ENCODE measurements at places on chromosomes 7 and 10. TPM values are rescaled to one million over a fixed set of nuclear protein-coding genes. Genes with fewer than 3 reads are reported as not detected.

DNA sequence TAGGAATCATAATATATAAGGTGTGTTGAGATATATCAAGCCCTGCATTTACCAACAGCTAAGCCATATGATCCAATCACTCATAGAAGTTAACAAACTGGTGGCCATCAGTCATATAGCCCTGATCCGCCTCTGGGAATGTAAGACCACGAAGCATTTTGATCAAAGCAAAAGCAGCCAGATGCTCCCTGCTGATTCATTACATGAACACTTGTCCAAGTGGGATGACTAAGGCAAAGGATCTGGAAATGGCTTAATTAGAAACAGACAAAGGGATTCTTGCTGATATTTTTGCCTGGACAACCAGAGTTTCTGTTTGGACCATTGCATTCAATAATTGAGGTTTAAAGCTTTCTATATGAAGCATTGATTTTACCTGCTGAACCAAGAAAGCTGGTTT lies 535.5 kb downstream of the GPAM start:
- no peak for DNase-seq

GRCh38 chr7:149830997-149831740 lies 7.0 kb upstream of the ZNF862 start:
- DNase-seq, result peak; percentile 42

Gene RAPGEF5
- 32.0 TPM for polyA plus RNA-seq

Gene ACSM6
- 0.30 TPM for polyA plus RNA-seq

Gene ITPRID1
- polyA plus RNA-seq, result not detected

DNA sequence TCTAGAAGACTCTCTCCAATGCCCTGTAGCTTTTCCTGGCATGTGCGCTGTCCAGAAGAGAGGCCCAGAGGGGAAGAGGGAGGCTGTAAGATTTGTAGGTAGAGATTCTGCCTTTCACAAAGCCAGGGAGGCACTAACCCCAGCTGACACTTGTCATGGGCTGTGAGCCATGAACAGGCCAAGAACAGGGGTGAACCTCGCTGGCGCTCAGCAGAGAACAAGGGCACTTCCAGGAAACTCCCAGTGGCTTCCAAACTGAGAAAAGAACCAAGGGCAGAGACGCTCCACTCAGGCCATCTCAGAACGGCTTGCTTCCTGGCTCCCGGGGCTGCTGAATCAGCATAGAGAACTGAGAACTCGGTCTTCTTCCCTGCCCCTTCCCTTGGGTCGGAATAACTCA lies 257.8 kb upstream of the ZNF32 start:
- peak; percentile 22 for DNase-seq

Gene LDB1
- polyA plus RNA-seq, result 144 TPM

- DNase-seq, result no peak
These were observed 104.4 kb upstream of the MACROH2A2 start for GRCh38 chr10:69948261-69948660.

DNA sequence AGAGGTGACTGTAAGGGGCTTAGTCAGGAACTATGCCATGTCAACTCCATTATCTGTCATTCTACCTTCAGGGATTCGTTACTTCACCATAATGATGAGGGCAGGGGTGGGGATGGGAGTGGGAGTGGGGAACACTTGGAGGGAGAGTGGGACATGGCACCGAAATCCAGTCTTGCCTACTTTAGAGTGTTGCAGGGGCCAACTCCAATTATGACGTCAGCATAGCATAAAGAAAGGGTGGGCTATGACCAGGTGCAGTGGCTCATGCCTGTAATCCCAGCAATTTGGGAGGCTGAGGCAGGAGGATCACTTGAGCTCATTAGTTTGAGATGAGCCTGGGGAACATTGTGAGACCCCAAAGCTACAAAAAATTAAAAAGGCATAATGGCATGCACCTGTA lies 512.2 kb downstream of the GATA3 start:
- no peak for DNase-seq

DNA sequence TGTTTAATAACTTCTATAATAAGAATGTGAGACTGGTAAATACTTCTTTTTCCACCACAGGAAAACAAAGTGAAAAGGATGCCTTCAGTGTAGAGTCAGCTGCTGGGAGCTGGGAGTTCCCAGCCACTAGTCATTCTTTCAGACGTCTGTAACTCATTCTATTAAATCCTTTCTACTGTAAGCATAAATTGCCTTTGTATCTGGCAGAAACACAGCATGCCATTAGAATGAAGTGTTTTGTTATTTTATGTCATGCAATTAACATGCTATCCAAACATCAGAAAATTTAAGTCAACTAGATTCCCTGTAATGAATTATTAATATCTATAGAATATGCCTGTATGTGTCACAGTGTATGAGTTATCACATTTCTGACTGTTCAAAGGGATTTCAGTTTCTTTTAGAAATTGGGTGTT lies 14.3 kb downstream of the BPGM start:
- DNase-seq, result no peak

GRCh38 chr10:108249940-108250339 lies 1085.4 kb upstream of the SORCS1 start:
- DNase-seq, result no peak

DNA sequence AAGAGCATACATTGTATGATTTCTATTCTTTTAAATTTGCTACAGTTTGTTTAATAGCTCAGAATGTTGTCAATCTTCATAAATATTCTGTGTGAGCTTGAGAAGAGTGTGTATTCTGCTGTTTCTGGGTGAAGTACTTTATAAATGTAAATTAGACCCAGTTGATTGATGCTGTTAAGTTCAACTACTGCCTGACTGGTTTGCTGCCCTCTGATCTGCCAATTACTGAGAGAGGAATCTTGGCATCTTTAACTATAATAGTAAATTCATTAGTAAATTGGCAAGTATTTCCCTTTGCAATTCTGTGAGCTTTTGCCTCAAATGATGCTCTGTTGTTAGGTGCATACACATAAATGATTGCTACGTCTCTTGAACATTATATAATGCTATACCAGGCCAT lies 255.1 kb upstream of the PLXDC2 start:
- no peak for DNase-seq

DNA sequence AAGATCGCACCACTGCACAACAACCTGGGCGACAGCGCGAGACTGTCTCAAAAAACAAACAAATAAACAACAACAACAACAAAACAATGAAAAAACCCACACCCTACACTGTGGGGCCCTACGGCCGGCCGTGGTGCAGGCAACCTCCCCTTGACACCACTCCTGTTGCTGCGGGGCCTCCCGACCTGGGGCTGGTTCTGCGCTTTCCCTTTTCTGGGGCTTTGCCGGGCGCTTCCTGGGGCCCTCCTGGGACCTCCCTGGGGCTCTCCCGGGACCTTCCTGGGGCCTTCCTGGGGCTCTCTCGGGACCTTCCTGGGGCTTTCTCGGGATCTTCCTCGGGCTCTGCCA lies 46.6 kb downstream of the INSIG1 start:
- no peak for DNase-seq

GRCh38 chr10:60163786-60164185 lies 225.9 kb downstream of the ANK3 start:
- DNase-seq, result no peak

DNA sequence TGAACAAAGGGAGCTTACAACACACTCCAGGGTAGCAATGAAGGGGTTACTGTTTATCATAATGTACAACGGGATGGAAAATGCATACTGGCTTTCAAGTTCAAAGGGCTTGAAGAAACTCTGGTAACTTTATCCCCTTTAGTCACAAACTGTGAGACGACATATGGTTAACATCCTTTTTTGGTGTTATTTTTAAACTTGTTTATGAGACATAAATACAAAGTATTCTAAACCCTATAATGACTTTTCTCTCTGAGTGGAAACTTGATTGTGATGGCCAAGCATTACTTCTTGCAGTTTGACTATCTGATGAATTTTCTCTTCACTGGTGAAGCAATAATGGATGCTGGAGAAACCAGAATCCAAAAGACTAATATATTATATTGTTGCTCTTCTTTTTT lies 62.0 kb upstream of the SEMA3A start:
- DNase-seq, result peak; percentile 34

DNA sequence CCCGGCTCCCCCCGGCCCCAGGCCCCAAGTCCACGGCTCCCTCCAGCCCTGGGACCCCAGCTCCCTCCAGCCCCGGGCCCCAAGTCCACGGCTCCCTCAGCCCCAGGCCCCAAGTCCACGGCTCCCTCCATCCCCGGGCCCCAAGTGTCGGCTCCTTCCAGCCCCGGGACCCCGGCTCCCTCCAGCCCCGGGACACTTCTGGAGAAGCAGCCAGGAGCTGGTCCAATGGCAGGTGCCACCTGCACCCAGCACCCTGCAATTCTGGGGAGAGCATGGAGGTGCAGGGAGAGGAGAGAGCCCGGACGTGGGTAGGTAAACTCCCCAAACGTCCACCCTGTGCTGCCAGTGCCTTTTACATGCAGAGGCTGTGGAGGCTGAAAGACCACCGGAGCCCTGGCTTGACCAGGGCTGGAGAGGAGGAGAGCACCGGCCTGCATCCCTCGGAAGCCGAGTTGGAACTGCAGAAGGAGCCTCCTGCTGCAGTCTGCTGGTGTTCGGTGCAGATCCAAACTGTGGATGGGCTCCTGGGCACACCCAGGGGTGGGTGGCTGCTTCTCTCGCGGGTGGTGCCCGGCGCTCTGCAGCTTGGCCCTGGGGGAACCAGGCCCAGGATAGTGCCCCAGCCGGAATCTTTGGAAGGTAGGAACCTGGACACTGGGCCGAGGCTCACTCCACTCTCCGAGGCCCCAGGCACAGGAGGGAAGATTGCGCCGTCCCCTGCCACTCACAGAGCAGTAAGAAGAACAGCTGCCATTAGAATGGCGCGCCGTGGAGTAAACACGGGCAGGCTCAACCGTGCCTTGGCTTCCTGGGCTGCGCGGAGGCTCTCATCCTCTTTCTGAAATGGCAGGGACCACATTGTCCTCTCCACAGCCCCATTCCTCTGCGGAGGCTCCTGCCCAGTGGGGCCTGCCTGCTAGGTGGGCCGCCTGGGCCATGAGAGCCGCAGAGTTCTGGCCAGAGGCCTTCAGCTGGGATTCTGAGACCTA lies 14.7 kb downstream of the SHH start:
- no peak for DNase-seq

DNA sequence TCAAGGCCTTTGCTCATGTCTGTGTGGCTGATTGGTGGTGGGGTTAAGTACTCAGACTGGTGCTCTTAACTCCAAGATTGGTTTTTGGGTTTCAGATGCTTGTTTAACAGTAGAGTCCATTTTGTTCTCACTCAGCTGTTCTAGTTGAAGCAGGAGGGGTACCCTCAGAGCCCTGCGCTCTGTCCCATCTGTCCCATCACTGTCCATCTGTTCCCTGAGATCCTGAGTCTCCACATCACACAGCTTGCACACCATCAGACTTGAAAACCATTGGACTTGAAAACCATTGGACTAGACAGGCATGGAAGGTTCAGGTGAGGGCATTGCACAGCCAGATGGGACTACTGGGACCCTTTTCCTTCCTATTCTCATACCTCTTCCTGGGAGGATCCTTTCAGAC lies 39.3 kb downstream of the TMEM178B start:
- DNase-seq, result no peak

DNA sequence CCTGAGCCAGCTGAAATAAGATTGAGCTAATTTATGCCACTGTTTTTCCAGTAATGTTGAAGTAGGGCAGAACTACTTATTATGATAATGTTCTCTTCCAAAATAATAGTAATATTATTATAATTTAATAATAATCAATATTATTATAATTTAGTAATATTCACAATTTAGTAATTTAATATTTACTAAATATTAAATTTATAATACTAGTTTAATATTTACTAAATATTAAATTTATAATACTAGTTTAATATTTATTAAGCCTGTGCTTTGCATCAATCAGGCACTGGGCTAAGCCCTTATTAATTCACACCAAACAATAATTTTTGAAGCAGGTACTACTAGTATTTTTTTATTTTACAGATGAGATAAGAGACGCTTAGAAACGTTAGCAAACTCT lies 170.1 kb downstream of the BBS9 start:
- DNase-seq, result no peak

Gene UMAD1
- polyA plus RNA-seq, result 21.5 TPM

Gene EPO
- polyA plus RNA-seq, result not detected

Gene MYPN
- 0.05 TPM for polyA plus RNA-seq

DNA sequence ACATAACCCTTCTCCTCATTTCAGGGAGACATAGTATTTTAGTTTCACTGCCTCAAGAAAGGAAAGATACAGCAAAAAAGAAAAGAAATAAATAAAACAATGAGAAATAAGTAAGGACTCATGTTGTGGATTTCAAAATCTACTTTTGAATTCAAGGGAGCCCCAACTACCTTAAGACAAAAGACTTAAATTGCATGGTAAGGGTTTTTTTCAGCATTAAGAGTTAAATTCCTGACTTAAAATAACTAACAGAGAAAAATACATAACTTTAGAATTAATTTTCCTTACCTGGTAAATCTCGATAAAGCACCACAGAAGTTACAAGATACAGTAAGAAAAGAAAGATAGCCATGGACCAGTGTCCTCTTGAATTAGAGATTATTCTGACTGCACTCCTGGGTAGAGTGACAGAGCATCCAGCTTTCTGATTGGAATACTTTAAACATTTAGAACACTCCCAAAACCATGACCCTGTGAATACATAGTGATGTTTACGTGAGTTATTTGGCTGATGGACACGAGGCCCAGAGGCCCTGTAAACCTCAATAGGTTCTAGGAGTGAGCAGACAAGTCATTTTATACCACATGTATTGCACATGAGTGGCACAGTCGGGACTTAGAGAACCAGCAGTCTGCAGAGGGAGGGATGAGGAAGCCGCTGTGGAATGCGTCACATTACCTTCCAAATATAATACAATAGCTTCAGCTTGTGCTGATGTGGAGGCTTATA lies 292.5 kb upstream of the SEMA3C start:
- no peak for DNase-seq

GRCh38 chr7:13989949-13990305 lies 461 bp upstream of the ETV1 start:
- DNase-seq, result no peak

Gene ABCC2
- 14.3 TPM for polyA plus RNA-seq

DNA sequence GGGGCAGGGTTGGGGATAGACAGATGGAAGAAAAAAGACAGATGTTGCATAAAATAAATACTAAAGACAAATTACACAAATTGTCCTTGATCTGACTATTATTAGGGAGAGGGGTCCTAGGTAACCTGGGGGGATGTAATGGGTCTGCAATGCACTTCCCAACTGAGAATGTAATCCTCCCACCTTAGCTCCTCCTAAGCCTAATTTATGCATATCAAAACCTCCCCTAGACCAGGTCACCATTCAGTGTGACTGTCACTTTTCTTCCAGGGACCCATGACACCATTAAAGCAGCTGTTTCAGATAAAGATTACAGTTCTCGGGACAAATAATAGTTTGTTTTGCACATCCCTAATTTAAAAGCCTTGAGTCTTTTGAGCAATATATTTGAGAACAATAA lies 133.9 kb upstream of the FEZF1 start:
- DNase-seq, result no peak

DNA sequence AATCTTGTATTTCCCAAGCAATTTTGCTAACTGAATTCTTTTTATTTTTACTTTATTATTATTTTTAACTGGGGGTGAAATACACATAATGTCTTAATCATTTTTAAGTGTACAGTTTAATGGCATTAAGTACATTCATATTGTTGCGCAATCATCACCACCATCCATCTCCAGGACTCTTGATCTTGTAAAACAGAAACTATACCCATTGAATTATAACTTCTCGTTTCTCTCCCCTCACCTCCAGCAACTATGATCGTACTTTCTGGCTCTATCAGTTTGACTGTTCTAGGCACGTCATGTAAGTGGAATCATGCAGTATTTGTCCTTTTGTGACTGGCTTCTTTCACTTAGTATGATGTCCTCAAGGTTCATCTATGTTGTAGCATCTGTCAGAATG lies 108.8 kb downstream of the ARL5B start:
- no peak for DNase-seq

- DNase-seq, result no peak
These were observed 240.7 kb downstream of the TFEC start for GRCh38 chr7:115789901-115790300.
